Stimulated activated CD4-positive, alpha-beta T cell treated with anti-CD3 and anti-CD28 coated beads, Interleukin-12 subunit alpha, Interleukin-12 subunit beta, amount 100 ng/mL, for 24 hours (primary cell): ENCODE measurements at places on chromosomes 2 and 18.

DNA sequence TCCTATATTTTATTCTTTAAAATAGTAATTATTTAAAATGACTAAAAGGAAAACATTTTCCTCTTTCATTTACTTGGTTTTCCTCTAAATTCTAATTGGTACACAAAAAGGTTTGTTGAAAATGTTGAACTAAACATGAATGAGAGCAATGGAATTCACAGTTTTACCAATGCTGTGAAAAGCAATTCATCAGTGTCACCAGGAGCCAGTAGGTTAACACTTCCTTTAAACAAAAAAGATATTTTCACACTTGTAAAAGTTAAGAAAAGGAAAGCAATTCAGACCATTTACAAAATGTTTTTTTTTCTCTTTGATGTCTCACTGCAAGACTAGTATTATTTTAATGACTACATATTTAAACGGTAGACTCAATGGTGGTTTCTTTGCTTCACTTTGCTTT lies 341.6 kb downstream of the RIT2 start:
- no peak for DNase-seq

DNA sequence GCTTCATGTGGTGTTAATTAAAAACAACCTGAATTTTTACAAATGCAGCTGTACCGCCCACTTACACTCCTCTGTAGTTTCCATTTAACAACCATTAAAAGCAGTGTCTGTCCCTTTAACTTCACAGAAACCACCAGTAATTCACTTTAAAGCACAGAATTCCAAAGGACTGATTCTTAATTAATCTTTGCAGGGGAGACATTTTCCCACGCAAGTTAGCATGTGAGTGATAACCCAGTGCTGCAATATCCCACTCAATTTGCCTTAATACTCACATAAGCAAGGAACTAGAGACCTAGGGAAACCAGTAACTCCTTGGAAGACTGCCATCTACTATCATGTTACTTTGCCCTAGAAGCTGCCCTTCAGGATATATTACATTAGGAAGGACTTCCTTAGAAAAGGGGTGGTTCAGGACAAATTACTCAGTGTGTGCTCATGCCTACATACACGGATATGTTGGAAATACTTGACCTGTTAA lies 102.3 kb downstream of the OSR1 start:
- DNase-seq = no peak

DNA sequence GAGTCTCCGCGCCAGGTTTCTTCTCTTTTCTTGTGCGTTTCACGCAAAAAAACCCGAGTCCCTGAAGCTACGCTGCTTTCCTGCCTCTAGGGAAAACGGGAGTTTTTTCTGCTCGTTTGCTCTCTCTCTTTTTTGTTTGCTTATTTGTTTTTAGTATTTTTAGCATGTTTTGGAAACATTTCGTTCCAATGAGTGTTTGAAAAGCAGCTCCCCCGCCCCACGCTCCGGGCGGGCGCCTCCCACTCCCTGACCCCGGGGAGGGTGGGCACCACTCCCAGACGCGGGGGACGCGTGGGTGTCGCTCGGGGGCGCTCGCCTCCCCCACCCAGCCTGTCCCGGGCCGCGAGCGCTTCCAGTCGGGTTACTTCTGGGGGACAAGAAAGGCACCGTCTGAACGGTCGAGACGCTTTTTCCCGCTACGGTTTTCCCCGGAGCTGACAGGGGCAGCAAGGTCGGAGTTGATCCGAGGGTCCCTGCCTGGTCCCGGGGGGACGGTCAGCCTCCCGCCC lies 446 bp upstream of the EFHD1 start:
- no peak for DNase-seq

DNA sequence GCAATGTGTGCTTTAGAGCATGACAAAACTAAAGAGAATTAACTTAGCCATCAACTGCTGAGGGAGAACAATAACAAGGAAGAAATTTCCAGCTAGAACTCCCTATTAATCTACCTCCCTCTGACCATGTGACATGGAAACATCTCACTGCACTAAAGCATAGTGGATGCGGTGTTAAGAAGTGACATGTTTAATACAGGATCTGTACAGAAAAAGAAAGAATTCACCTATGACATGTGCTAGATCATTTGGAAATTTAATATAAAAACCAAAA lies 202.3 kb upstream of the KLHL14 start:
- DNase-seq = no peak

DNA sequence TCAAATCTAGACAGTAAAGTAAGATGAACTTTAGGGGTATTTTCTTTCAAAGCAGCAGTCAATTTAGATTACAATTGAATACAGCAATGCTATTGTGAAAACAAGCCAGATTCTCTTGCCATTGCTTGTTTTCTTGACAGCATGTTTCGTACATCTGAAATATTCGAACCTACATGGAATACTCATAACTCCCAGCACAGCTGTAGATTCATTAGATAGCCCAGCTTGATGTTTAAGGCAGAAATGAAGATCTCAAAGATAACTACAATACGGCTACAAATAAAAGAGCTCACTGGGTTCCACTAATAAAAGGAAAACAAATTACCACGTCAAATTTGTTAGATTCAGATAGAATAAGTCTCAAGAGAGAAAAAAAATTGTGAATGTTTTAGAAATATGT lies 208.8 kb downstream of the WDPCP start:
- no peak for DNase-seq

- no peak for DNase-seq
These were observed 13.6 kb upstream of the CXCR4 start for GRCh38 chr2:136131484-136131960.

GRCh38 chr2:178449700-178450523 lies 1.1 kb downstream of the PRKRA start:
- no peak for DNase-seq

DNA sequence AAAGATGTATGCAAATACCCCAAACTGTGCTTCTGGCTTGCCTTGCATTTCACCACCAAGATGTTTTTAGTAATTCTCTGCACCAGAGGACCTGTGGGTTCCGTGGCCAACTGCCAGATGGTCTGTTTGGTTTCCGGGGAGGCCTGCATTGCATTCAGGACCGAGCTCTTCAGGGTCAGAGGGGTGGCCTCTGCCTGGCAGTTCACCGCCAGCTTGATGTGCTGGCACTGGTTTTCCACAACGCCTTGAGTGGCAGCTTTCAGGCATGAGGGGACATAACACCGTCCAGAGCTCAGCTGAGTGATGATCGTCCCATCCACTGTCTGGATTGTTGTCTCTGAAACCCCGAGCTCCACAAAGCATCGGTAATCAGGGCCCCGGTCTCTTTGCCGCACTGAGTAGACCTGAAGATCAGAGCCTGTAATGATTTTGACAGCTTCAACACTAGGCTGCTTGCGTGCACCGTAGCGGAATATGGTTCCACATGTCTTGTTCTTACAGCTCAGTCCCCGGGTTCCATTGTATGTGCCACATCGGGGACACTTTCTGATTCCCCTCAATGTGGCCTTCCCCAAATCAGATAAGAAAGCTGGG lies 9.4 kb downstream of the C2orf42 start:
- DNase-seq = no peak

GRCh38 chr18:9735879-9736278 lies 27.8 kb downstream of the RAB31 start:
- DNase-seq = no peak

DNA sequence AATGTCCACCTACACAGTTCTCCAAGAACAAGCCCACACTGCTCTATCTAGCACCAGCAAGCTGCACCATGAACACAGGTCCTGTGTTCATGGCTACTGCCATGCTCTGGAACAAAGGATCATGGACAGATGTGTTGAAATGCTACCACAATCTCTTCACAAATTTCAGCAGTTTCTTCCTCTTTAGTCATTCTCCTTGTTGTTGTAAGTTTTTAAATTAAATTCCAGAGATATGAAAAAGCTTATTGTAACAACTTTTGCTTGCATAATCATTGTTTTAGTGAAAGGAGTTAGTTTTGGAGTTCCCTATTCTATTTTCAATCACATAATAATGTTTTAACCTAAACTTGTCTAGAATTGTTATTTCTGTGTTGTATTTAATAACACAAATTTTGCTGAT lies 17.2 kb upstream of the NAPG start:
- no peak for DNase-seq

DNA sequence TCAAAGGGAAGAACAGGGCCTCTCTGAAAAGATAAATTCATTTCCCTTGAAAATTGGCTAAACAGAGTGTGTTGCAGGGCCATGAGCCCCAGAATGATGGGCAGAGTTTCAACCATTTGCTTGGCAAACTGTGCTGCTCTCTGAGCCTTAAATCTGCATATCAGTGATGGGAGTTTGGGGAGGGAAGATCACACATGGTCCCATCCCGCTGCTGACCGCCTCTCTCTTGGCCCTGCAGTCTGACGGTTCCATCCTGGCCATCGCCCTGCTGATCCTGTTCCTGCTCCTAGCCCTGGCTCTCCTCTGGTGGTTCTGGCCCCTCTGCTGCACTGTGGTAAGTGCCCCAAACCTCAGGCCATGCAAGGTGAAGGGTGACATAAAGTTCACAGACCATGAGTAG lies 139.0 kb downstream of the ANTXR1 start:
- no peak for DNase-seq

- no peak for DNase-seq
These were observed 158.9 kb upstream of the SLC14A2 start for GRCh38 chr18:45456090-45457021.

DNA sequence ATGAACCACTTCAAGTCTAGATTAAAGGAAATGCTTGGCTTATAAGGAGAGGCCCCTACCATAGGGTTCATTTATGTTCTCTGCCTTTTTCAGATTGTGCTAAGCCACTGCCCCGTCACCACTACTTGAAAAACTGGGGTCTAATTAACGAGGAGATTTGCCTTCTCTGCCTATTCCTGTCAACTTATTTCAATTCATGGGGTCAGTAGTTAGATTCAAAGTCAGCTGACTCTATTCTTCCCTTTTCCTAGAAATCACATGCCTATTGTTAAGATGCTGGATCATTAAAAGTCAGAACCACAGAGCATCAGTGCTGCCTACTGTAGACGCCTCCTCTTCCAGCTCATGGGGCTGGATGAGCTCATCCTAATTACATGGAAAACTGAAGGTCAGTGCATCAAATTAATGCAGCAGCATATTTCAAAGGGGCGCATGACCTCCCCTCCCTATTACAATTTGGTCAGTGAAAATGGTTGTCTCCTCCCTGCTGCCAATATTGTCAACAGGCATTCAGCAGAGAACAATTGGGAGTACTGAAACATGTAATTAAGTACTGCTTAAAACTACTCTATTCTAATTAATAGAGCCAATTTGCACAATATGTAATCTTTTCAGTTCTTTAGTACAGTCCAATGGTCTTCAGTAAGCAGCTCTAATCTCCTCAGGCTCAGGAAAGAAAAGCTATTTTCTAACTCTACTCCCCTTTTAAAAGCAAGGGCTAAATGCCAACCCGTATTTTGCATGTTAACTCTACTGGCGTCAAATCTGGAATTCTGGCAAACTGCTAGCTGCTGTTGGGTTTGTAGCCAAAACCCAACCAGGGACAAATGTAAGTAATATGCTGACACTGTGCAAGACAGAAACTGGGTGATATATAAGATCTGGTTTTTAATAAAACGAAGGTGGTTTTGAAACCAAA lies 117.4 kb upstream of the ITGB6 start:
- DNase-seq = no peak

- DNase-seq = no peak
These were observed 115.1 kb downstream of the KCNJ3 start for GRCh38 chr2:154813636-154814035.

DNA sequence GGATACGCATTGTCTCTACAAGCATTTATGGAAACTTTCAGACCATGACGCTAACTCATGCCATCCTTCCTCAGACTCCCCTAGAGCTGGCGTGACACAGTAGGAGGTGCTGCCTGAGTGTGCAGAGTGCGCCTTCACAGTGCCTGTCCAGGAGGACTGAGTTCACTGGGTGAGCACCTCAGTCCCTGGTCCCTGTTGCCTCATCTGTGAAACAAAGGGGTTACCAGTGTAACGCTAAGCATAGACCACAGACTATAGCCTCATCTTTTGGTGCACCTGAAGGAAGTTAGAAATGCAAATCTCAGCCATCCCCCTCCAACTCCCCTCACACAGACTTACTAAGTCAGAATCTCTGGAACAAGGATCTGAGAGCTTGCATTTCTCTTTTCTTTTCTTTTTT lies 142.8 kb downstream of the TMEM17 start:
- no peak for DNase-seq

DNA sequence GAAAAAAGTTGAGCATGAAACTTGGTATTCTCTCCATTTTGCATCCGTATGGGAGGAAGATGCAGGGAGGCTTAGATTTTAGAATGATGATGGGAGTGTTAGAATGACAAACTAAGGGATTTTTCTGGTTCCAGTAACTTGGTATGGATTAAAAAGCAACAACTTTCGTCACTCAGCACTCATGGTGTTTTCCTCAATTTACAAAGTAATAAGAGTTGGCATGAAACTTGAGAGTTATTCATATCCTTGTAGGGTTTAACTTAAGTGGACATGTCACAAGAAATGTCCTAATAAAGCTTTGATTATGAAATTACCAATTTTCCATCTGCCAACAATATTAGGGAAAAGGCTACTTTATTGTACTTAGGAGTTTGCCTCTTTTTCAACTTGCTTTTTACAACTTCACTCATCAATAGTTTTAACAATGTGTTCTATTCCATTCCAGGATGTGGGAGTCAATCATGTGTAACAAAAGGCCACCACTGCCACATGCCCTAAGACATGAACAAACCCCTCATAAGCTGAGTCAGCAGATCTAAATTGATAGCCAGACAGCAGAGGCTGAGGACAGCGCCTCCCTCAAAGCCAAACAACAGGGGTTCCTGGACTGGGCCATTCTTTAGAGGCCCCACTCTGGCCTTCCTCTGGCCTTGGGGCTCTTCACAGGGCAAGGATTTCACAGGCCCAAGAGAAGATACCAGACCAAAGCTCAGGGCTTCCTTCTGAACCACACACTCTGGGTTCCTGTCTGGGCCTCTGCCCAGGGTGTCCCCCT lies 265.8 kb downstream of the TNS1 start:
- DNase-seq = no peak

- DNase-seq = no peak
These were observed 17.0 kb upstream of the MAP3K20 start for GRCh38 chr2:173058673-173059072.

- DNase-seq = no peak
These were observed 12.5 kb downstream of the WIPF1 start for GRCh38 chr2:174585146-174585545.

- no peak for DNase-seq
These were observed 98.7 kb downstream of the PLEKHA3 start for GRCh38 chr2:178579006-178579405.

GRCh38 chr2:153165021-153165420 lies 313.5 kb downstream of the RPRM start:
- no peak for DNase-seq

DNA sequence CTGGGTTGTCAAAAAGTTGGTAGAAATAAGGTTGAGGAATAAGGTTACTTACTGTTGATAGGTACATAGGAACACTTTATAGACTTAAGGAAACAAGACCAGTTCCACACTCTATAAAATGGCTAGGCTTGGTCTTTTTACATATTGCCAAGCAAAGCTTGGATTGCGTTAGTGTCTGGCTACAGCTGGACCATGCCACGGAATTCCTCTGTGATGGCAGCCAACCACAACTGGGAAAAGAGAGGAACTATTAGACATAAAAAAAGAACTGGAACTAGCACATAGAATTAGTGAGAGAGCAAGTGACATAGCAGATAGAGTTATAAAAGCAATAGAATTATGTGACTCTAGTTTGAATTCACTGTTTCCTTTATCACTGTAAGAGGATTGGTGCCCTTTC lies 17.7 kb upstream of the DPP10 start:
- no peak for DNase-seq
